Mesenchymal stem cell (in vitro differentiated cells and primary cell): ENCODE measurements at places on chromosomes 4 and X.

DNA sequence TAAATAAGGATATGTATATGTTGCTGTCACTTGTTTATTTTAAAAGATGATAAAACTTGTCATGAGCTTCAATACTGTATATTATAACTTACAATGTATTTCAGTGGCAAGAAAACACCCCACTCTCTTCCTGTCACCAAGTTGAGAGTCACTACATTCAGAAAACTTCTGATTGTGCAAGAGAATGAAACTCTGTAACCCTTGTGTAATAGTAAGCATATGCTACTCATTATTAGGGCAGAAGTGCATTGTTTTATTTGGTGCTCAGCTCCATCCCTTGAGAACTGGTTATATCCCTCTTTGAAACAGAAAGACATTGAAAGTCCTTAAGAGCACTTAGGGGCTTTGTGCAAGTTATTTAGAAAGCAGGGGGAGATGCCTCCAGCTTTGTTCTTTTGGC is 594.5 kb downstream of the ARAP2 start:
- peak; percentile 6 for DNase-seq

DNA sequence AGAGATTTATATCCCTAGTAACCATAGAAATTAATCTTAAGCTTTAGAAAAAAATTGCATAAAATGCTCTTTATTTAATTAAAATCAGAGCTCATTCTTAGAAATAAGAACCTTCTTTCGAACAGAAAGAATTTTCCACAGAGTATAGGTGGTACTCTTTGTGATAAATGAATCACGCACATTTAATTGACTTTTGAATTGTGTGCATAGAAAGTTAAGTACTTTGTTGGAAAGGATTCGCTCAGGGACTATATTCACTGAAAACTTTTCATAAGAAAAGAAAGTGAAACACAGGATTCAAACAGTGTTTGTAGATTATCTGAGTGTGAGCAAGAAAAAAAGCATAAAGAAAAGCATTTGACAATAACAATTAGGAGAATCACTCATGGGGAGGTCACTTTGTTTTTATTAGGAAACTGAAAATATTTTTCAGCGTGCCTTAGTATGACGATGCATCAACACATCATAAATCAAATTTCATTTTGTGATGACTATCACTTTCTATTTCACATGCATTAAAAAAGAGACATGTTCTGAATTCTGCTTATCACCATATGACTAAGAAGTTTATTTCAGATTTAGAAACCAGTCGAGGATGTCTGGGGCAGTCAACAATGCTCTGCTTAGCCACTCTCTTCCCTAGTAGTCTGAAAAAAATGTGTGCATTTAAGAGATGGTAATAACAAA is 49.5 kb downstream of the STX18 start:
- DNase-seq = peak; percentile 63

DNA sequence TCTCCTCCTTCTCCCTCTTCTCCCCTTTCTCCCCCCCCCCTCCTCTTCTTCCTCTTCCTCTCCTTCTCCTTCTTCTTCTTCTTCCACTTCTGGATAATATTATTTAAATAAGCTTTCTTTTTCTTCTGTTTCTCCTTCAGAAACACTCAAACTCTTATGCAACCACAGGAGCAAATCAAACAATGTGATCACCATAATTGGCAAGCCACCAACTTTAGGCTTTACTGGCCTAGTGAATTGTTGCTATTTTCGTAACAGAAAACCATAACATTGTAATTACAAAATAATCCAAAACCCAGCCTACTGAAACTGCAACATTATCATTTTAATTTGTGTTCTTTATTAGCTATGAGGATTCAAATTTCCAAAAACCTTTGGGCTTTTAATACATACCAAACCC is 14.3 kb downstream of the DCAF8L1 start:
- DNase-seq = peak; percentile 28

GRCh38 chrX:44931441-44931973 is 58.5 kb downstream of the KDM6A start:
- no peak for DNase-seq

DNA sequence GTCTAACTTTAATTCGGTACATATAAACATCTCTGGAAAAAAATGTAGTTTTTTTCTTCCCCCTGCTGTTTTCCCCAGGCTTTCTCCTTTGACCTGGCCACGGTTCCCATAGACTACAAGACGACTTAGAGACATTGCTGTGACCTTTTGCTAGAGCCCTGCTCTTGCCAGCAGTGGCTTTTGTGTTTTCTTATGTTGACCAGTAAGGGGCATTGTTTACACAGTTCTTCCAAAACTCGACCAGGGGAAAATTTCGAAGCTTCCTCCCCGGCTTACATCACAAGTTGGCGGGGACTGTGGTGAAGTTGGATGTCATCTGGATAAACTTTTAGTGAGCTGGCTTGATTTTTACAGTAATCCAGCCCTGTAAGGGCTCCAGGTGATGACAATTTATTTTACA is 9.3 kb downstream of the CCDC160 start:
- peak; percentile 2 for DNase-seq

DNA sequence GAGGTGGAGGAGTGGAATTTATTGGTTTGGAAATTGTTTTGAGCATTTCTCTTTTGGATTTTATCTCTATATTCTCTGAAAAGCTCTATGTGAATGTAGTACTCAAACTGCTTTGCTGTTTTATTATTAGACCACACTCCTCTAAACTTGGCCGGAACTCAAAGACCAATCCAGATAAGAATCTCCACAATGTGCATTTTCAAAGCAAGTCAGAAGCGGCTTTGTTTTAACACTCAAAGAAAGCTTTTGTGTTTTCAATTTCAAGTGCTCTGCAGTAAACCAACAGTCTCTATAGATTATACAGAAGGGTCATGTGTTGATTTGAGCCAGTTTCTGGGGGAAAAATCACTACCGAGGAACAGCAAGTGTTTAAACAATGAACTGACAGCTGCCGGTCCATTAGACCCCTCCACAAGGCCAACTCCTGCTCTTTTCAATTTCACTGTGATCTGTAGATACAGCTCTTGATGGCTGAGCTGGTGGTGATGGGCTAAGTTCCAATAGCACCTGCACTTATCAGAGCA is 79.4 kb downstream of the FTHL17 start:
- peak; percentile 0 for DNase-seq
